ENCODE measurements at places on chromosomes 5 and 9.

DNA sequence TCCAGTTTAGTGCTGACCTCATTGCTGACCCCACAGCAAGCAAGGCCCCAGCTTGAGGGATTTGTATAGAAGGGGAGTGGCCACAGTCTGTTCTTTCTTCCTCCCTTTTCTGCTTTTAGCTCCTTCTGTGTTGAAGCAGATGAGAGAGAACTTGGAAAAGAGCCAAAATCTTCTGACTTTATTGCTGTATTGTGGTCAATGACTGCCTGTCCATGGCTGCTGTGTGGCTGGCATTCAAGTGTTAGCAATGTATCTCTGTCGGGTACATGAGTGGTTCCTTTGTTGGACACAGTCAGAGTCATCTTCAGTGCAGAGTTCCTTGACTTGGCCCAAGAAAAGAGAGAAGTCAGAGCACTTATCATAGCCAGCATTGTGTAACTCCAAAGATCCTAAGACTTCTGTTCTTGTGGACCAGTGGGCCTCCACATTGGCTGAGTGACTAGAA is 154.1 kb downstream of the LRRC70 start:
- DNase-seq = peak; percentile 65

GRCh38 chr9:74942801-74943200 is 9.9 kb downstream of the C9orf40 start:
- DNase-seq = no peak

GRCh38 chr9:137494550-137495351 is 35.6 kb upstream of the NSMF start:
- DNase-seq = no peak

DNA sequence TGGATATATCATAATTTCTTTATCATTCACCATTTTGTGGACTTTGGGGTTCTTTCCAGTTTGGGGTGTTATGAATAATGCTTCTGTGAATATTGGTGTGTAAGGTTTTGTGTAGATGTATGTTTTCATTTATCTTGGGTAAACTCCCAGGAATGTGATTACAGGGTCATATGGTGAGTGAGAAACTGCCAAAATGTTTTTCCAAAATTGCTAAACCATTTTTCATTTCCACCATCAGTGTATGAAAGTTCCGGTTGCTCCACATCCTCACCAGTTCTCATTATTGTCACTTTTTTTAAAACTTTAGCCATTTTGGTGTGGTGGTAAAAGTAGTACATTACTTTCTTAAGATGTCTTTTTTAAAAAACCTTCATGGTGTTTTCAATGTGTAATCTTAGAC is 152.9 kb downstream of the NIPBL start:
- DNase-seq = no peak

DNA sequence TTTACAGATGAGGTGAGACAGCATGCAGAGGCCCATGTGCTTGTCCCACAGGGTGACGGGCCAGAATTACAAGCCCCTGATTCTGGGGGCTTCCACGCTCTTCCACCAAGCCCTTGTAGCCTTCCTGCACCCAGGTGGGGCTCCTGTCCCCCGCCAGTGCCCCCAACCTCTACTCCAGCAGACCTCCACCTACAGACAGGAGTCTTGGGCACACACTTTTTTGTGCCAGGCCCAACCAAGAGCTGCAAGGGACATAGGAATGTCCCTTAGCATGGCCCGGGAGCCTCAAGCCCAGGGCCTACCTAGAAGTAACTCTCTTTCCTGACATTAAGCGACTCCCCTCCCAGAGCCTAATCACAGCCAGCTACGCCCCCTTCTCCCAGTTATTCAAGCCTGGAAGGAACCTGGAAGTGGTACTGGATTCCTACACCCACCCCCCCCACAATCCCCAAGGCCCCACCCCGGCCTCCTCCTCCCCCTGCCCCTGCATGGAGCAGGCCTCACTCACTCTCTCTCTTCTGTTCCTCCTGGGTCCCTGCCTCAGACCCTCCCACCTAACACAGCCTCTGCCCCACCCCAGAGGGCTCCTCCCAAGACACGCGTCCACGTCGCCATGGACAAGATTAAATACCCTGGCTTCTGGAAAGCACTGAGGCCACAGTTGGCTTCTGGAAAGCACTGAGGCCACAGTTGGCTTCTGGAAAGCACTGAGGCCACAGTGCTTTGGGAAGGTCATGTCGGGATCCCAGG is 30.5 kb downstream of the ADAMTS2 start:
- no peak for DNase-seq

- DNase-seq = no peak
Observed at GRCh38 chr9:127539259-127539981, 72.7 kb upstream of the STXBP1 start.

- DNase-seq = no peak
Observed at GRCh38 chr9:68714416-68715180, 9.6 kb downstream of the PIP5K1B start.

GRCh38 chr9:98083061-98083501 is 26.5 kb downstream of the NANS start:
- DNase-seq = no peak

- no peak for DNase-seq
Observed at GRCh38 chr5:133708331-133708850, 96.0 kb upstream of the FSTL4 start.

- DNase-seq = no peak
Observed at GRCh38 chr5:67476531-67476930, 279.9 kb upstream of the CD180 start.

DNA sequence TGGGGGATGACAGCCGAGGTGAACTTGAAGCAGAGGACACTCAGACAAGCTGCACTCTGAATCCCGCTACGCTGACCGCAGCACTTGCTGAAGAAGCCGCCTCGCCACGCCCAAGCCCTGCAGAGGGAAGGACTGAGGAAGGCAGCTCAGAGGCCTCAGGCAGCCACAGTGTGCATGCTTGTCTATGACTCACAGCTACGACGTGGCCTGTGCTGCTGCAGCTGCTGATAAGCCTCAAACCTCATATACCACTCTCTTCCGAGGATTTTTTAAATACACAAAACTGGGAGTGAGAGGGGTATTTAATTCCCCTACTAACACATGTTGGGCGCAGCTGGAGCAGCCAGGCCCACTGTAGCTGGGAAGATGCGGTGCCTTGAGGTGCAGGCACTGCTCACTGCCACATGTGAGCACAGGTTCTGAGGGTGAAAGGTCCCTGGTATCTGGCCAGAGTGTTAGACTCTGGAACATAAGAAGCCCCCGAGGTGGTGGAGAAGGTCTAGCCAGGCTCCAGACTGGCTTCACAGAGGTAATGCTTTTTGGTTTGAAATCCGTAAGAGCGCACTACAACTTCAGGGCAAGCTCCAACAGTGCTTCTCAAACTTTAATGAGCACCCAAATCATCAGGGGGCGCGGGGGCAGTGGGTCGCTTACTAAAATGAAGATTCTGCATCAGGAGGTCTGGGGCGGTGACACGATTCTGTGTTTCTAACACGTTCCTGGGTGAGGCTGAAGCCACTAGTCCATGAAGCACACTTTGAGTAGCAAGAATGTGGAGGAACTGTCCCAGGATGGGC is 196.8 kb downstream of the AUH start:
- DNase-seq = peak; percentile 93

DNA sequence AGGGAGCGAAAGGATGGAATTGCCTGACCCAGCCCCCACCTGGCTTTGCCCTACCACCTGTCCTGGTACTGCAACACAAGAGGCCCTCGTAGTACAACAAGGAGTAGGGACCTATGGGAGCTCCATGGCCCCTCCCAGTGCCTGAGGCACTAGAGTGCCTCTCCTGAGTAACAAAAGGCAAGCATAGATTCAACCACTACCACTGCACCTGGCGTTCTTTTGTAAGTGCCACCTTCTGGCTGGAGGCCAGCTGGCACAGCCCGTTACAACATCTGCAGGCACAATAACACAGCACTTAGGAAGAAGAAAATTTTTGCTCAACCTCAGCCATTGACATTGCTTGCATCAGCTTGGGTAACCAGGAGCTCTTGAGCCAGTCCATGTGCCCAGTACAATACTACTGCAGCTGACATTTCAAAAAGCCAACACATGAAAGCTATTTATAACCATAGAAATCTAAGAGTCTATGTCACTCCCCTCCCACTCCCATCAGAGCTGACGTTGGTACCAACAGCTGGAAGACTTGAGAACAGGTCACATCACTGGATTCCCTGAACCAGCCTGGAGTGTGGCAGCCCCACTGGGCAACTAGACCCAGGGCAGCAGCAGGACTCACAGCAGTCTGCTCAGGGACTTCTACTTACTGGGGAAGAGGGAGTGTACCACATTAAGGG is 17.7 kb upstream of the FAM174A start:
- DNase-seq = no peak

DNA sequence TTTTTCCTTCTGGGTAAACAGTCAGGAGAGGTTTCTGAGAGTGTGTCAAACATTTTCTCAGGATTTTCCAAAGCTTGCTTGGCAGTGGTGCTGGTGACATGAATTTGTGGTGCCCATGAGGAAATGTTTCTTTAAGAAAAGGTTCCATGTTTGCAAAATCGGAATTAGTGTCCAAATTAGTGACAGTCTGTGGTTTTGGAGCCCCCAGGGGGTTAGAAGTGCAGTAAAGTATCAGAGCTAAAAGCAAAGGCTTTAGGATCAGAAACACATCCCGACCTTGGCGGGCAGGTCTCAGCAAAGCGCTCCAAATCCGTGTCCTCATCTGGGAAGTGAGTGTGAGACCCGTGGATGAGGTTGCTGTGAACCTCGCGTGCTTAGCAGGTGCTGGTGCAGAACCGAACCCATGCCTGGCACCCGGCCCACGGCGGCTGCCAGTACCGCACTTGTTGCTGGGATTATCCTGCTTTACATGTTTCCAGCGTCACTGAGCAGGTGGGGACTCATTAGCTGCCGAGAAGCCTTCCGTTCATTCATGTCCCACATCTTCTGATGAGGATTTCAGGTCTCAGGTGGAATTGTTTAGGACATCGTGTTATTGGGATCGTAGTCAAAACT is 70.8 kb upstream of the COL5A1 start:
- no peak for DNase-seq

GRCh38 chr5:84028093-84028492 is 307.4 kb upstream of the HAPLN1 start:
- DNase-seq = no peak
